ENCODE measurements at places on chromosomes 11 and 22.

- DNase-seq, result no peak
Observed at GRCh38 chr11:45662096-45662664, 3.2 kb downstream of the CHST1 start.

DNA sequence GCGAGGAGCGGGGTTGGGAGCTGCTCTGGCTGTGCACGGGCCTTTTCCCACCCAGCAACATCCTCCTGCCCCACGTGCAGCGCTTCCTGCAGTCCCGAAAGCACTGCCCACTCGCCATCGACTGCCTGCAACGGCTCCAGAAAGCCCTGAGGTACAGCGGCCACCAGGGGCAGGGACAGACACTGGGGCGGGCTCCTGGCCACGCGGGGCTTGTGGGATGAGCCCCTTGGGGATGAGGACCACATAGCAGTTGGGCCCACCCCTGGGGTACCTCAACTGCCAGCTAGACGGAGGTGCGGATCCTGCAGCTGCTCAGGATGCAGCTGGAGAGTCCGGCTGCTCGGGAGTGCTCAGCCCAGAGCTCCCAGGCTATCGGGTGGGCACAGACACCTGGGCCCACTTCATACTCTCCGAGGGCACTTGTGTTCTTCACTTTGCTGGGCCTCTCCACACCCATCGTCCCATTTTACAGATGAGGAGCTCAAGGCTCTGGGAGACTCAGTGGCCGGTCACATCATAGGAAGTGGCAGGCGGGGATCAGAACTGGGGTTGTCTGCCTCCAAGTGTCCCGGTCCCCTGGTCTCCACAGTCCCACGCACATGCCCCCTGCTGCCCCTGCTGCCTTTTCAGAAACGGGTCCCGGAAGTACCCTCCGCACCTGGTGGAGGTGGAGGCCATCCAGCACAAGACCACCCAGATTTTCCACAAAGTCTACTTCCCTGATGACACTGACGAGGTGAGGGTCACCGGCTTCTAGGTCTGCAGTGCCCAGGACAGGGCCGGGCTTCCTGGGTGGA is 77.6 kb downstream of the MYO7A start:
- no peak for DNase-seq

GRCh38 chr11:101435408-101435973 is 148.3 kb downstream of the TRPC6 start:
- DNase-seq, result no peak

GRCh38 chr11:8318536-8318935 is 54.9 kb upstream of the LMO1 start:
- peak; percentile 1 for DNase-seq

GRCh38 chr11:84543367-84544159 is 1083.6 kb downstream of the DLG2 start:
- no peak for DNase-seq

DNA sequence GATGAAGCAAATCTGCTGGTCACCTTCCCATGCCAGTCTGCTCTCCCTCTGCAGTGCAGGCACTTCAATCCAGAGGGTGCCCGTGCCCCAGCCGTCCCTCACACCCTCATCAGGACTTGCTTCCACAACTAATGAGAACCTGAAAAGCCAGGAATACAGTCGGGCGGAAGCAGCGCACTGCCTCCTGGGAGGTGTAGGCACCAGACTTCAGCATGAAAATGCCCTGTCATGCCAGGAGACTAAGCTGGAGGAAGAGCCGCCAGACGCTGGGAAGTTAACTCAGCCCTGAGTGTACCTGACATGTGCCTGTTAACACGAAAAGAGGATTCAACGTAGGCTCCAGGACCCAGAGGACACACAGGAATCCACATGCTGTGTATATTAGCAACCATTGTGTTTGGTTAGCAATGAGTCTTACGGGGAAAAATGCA is 40.1 kb upstream of the FLI1 start:
- no peak for DNase-seq

GRCh38 chr11:26276798-26277424 is 55.0 kb upstream of the ANO3 start:
- peak; percentile 6 for DNase-seq

- DNase-seq, result no peak
Observed at GRCh38 chr11:18368221-18368620, 26.1 kb upstream of the LDHA start.

GRCh38 chr11:26231252-26231661 is 100.7 kb upstream of the ANO3 start:
- no peak for DNase-seq

- DNase-seq, result no peak
Observed at GRCh38 chr22:39994041-39994565, 651 bp upstream of the FAM83F start.

- DNase-seq, result no peak
Observed at GRCh38 chr11:18471995-18472394, 16.3 kb downstream of the LDHAL6A start.

GRCh38 chr11:27933992-27934829 is 173.7 kb downstream of the KIF18A start:
- no peak for DNase-seq

DNA sequence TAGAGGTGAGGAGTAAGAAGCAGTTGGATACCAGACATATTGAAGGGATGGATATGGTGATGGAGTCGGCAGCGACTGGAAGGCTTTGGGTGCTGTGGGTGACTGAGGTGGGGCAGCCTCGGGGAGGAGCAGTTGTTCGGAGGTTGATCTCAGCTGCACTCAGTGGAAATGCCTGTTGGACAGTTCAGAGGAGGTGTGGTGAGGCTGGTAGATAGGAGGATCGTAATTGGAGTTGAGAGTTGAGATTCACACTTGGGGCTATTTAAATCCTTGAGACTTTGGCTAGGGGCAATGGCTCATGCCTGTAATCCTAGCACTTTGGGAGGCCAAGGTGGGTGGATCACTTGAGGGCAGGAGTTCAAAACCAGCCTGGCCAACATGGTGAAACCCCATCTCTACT is 6.9 kb downstream of the OTUB1 start:
- DNase-seq, result no peak

- peak; percentile 68 for DNase-seq
Observed at GRCh38 chr11:46537537-46538295, 56.1 kb downstream of the AMBRA1 start.

- peak; percentile 55 for DNase-seq
Observed at GRCh38 chr11:35377262-35377661, 42.1 kb downstream of the SLC1A2 start.

GRCh38 chr22:23272834-23273233 is 92.5 kb downstream of the BCR start:
- no peak for DNase-seq

DNA sequence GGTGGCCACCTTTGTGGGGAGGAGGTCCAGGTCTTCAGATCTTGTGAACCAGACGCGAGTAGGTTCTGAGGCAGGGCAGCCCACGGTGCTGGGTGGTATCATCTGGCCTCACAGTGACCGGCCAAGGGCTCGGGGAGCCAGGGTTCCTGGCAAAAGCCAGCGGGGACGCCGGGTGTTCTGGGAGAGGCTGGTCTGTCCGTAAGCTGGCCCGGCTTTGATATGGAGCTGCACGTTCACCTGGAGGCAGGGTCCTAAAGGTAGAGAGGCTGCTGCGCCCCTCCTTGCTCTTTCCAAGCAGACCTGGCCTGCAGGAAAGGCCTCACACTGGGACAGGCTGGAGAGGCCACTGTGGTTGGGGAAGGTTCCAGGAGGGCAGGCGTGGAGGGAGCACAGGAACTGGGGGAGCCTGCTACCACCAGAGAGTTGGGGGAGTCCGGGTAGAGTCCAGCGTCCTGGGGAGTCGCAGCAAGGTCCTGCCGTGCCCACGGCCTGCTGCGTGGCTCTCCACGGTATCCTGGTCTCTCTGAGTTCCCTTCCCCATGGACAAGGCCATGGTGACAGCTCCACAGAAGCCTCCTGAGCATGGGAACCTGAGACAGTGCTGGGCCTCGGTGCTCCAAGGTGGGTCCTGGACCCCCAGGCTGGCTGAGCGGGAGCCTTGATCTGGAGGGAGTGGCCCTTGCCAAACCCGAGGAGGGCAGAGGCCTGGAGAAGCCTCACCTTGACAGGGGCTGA is 452.4 kb upstream of the B3GAT1 start:
- DNase-seq, result no peak

DNA sequence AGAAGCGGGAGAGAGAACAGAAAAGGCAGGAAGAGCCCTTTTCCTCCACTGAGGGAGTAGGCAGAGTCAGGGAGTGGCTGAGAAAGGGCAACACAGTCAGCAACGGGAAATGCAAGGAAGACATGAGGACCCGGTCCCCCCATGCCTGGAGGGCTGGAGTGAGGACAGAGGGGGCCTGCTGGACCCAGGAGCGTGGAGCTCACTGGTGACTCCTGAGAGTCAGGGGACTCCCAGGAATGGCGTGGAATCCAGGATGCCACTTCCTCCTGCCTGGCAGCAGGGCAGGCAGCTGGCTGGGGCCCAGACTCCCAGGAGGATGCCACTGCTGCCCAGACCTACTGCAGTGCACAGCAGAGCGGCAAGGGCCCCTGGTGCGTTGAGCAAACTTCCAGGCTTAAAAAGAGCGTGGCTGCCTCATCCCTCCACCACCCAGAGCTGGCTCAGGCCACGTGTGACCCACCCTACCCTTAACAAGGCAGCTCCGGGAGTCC is 11.3 kb downstream of the C11orf21 start:
- DNase-seq, result no peak

All from NCI-H1694 treated with DMSO at 0.1 percent for 48 hours (cell line).